ENCODE measurements at places on chromosomes 3 and 15. TPM values are rescaled to one million over a fixed set of nuclear protein-coding genes. Genes with fewer than 3 reads are reported as not detected.

Gene SOX14
- total RNA-seq: not detected

DNA sequence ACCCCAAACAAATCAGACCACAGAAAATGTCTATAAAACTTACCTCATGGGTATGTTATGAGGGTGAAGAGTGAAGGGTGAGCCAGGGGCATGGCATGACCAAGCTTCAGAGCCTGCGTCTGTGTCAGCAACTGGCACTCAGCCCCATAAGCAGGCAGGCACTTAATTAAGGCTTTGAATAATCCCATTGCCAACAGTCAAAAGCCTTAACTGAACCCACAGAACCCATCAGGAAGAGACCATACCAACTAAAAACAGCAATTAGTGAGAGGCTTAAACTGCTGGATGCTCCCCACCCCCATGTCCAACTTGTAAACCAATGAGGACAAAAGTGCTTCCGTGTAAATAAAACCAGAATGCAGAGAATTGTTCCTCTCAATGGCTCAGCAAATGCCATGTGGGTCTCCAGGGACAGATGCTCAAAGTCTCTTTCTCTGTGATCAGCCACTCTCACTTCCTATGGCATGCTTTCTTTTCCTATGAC lies 126.0 kb downstream of the MYLK start:
- DNase-seq: no peak

Gene RGMA
- 0.15 TPM for total RNA-seq

Gene CDHR4
- total RNA-seq: 0.08 TPM

DNA sequence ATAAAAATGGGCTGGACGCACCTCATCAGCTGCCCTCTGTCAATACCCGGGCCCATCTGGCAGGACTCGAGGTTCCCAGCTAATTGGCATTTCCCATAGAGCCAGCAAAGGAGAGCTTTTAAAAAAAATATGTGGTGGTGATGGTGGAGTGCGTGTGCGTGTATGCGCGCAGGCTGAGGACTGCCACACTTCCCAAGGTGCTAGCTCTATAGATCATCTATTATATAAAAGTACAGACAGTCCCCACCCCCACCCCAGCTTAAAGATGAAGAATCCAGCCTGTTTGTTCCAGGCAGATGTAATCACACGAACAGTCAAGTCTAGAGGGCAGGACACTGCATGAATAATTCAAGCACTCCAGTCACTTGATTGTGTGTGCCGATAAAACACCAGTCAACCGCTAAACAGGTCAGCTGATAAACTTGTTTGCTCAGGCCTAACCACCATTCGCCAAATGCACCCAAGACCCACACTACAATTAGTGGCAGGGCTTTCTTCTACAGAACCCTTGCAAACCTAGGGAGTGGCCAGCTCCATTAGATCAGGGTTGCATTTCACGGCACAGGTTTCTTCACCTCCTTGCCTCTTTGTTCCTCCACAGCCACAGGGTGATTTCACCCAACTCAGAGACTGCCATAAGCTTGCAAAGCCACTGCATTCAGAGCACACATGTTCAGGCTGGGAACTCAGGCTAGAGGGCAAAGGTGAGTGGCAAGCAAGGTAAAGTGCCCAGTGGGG lies 5.8 kb downstream of the TLE3 start:
- peak; percentile 20 for DNase-seq

- no peak for DNase-seq
Measured at GRCh38 chr3:125643172-125643571, 47.9 kb upstream of the OSBPL11 start.

Gene UBAP1L
- 5.3 TPM for total RNA-seq

- peak; percentile 48 for DNase-seq
Measured at GRCh38 chr3:28326458-28326926, 22.0 kb upstream of the ZCWPW2 start.

DNA sequence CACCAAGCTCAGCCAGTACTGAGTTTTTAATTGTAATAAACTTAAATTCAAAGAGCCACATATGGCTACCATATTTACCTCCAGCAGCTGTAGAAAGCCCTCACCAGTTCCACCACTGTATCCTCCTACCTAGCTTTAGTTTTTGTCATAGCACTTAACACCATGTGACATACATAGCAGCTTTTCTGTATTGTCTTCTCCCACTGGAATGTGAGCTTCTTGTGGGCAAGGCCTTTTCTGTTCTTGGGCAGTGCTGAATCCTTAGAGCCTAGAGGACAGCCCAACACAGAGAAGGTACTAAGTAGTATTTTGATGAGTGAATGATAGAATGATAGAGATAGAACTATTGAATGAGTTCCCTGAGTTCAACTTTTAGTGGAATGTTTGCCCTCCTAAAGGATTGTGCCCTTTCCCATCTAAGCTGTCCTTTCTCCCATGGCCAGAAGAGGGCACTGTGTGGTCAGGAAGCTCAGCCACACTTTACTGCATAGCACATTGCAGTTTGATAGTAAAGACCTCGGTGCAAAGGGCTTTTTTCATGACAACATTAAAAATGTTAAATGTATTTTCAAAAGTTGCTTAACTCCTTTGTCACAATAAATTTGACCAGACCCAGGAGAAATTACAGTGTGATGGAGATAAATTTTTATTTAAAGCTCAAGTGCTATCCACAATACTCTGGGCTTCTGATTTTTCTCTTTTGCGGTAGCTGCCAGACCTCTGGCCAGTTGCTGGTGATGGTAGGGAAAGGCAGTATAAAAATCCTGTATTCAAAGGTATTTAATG lies 115.8 kb downstream of the GHSR start:
- DNase-seq: peak; percentile 60

Gene CPEB1
- total RNA-seq: not detected

Gene PDIA3
- total RNA-seq: 304 TPM

Gene CADPS
- total RNA-seq: not detected

Gene FOXB1
- 0.57 TPM for total RNA-seq

All from activated CD4-positive, alpha-beta T cell treated with anti-CD3 and anti-CD28 coated beads, Interleukin-2, amount 10 ng/mL, durations not matched to agents 7 days and 5 days (primary cell).